ENCODE measurements at places on chromosomes 3 and 15.

DNA sequence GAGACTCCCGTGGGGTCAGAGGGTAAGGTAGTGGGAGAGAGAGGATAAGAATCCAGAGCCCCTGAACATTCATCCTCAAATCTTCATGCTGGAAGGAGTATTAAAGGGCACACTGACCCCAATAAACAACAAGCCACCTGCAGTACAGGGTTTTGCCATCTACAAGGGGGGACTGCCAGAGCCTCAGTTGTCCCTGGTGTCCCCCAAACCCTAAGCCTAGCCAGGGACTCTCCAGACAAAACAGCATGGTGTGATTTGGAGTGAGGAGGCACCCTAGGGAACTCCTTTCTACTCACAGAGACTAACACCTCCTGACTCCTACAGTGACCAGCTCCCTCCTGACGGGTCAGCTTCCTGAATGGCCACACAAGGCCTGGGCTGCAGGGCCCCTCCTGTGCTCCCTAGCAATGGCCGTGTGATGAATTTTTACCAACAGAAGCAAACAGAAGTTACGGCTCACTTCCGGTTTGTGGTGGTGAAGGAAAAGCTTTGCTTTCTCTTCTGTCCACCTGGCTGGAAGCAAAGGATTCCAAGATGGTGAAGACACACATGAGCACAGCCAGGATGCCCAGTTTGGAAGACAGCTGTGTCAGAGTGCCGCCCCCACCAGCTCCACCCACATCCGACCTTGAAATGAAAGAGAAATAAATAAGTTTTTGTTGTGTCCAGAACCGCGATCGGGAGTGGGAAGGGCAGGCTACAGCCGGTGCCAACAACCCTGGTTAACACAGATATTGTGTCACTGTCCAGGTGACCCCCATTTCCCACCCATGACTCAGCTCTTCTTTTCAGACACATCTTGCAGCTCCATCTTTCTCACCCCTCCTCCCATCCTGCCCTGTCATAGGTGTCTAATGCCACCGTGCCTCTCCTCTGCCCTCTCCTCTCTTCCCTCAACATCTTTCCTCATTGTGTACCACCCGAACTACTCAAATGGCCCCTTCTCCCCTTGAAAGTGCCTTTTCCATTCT lies 69.6 kb upstream of the ATP13A3 start:
- no peak for DNase-seq

GRCh38 chr3:184134746-184135148 lies 411 bp upstream of the EIF2B5 start:
- no peak for DNase-seq

DNA sequence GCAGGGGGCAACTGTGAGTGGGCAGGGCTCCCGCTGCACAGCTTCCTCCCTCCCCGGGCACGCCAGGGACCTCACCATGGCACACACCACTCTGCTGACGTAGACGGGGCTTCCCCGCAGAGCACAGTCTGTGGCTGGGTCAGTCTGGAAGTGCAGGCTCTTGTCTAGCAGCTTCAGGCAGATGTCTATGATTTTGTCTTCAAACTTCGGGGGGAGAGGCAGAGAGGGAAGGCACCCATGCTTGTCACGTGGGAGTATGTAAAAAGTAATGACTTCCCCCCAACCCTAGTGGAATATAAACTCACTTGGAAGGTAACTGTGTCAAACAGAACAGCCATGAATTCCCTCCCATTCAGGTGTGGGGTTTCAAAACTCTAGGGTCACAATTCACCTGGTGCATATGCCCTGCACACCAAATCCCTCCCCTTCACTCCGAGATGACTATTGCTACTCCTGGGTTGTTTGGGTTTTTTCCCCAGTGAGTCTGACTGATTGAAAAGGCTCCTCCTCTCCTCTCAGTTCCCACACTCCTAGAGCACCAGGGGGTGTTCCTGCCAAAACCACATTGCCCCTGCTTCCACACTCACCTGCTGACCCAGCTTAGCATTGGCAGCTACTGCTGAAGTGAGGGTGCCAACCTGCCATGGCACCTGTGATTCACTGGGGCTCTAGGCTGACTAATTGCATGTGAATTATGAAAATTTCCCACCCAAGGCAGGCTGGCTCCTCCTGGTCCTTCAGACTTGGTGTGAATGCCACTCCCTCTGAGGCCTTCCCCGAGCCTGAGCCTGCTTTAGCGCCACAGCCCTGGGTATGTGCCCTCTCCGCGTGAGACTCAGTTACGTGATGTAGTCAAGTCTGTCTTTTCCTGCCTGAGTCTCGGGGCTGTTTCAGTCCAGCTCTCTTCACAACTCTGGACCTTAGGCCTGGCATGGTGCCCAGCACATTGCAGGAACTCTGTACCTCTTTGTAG lies 13.0 kb downstream of the TGM5 start:
- no peak for DNase-seq

DNA sequence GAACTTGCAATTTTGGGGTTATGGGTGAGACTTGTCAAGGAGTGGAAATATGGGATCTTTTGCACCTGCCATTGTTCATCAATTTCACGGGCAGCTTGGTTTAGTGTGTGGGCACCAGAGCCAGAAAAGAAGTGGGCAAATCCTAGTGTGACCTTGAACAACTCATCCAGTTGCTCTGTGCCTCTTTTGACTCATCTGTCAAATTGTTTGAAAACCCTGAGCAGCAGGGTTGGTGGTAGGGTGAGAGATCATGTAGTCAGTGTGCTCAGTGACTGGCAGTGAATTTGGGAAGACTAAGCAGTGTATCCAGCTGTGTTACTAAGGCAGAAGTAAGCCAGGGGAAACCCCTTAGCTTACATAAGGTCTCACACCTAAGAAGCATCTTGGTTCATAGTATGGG lies 293.0 kb upstream of the TRIM42 start:
- DNase-seq, result no peak

DNA sequence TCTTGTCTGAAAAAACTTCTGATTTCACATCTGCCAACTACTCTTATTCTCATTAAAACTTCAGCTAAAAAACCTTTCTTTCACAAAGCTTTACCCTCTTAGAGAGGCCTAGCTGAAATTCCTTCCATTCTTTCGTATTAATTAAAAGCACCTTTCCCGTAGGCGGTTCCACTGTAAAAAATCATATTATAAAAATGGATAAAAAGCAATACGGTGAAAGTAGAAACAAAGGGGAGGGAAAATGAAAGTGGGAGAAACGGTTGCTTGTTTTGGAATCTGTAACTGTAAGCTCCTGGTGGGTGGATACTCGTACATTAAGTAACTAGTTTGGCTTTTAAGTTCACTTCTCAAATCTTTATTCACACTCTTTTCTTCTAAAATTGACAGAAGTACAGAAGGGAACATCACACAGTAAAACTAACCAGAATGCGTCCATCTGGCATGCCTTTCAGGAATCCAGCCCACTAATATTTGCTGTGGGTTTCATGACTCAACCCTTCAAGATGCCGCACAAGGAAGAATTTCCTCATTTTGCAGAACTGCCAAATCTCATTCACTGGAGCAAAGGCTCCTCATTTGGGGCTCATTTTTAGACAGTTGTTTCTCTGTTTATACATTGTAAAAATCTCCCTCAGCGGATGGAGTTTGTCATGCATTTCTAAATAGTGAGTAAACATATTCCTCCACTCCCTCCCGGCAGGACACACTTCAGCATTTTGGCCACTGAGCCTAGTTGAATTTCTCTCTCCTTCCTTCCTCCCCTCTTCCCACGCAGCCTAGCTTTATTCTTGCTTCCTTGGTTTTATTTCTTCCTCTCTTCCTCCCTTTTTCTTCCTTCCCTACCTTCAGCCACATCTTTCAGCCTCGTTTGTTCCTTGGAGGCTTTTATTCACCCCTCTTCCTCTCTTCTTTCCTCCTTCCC lies 419.5 kb upstream of the NAALADL2 start:
- DNase-seq, result no peak

DNA sequence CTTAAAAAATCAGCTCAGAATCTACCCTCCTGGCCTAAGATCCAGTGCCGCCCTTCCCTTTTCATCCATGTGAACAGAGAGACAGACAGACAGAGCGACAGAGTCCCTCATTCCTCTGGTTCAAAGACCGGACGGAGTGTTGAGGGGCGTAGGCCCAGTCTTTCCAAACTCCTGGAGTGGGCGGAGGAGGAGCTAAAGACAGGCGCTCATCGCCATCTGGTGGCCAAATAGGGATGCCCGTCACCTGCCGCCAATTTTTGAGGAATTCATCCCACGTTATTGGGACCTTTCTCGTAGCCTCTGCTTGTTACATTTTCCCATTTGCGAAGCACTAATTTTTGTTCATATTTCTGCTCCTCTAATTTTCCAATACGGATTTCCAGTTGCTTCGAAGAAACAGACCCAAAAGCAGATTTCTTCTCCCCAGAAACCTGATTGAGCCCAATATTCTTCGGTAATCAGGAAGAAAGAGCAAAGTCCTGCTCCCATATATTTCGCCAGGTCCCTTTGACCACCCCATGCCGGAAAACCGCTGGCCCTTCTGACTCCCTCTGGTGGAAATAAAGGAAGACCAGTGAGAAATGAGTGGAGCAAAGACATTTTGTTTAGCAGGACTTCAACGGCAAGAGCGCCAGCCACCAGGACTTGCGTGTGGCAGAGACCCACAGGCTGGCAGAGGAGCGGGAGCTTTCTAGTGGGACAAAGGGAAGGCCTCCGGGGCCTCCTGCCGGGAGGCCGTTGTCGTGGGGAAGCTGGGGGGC lies 88.0 kb downstream of the LRRK1 start:
- peak; percentile 46 for DNase-seq

DNA sequence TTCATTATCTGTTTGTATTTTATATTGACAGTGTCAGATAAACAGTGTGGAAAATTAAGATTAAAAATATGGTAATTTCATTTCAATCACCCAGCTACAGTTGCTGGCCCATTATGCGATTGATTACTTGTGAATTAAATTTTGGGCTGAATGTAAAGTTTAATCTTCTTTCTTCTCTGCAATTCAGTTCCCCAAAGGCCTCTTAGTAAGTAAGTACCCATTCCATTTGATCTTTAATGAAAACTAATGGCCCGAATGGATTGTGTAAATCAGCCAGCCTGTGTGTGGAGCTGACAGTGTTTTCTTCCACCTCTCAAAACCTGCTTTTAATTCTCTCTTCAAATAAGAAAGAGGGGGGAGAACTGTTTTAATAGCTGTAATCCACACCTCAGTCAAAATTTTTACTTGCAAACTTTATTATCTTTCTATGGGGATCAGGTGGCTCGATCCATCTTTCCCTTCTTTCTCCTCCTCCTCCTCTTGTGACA lies 307.1 kb downstream of the IL20RB start:
- no peak for DNase-seq

- DNase-seq, result no peak
Observed at GRCh38 chr3:72661115-72661457, 187.2 kb downstream of the SHQ1 start.

DNA sequence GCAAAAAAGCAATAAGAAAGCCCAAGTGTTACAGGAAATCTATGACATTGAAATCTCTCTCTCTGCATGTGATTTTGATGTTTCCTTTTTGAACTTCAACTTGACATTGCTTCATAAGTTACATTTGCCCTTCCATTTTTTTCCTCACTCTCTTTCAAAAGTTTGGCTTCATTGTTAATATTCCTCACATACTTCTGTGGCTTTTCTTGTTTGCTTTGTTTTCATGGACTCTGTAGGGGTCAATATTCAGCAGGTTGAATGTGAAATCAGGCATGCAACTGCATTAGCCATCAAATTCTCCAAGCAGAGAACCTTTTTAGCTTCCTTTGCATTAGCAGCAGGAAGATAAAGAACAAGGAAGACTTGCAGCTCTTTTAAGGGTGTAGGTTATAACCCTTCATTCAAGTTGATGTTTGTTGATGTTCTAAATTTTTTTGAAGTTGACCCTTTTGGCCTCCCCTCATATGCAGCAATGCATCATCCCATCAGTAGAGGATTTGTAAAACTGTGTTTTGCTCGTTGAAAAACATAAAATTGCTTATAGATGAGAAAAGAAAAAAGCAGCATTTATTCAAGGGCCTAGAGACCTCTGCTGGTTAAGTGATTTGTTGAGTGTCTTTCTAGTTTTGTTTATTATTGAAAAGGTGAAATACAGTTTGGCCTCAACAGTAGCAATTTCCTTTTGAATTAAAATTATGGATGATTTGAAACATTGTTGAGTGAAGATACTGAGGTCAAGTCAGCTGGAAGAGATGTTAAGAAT lies 211.4 kb downstream of the IL5RA start:
- no peak for DNase-seq

DNA sequence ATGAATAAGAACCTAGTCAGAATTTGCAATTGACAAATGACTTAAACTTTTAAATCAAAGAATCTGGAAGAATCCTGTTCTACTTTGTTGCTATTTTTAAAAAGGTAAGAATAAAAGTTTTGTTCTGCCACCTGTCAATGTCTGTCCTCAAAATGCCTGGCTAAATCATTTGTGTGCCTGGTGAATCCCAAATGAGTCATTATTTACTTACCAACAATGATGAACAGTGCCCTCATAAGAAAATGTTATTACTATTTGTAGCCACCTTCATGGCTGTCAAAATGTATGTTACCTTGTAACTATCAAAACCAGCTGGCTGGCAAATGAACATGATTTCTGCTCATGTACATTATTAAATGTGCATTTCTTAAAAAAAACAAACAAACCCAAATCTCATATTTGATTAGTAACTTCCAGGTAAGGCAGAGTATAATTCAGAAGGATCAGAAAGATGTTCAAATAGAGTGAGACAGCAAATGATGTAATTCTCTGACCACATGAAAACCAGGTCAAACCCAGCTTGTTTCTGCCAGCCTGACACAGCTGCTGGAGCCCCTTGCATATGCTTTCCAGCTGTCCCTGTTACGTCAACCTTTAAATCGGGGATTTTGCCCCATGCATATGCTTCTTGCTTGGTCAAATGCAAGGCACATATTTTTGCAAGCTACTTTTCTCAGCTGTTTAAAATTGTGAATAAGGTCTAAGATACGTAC lies 137.9 kb downstream of the SSR3 start:
- DNase-seq, result no peak

GRCh38 chr3:134545818-134546217 lies 60.0 kb downstream of the CEP63 start:
- DNase-seq, result no peak

GRCh38 chr3:146077181-146077580 lies 83.8 kb downstream of the PLOD2 start:
- DNase-seq, result no peak

DNA sequence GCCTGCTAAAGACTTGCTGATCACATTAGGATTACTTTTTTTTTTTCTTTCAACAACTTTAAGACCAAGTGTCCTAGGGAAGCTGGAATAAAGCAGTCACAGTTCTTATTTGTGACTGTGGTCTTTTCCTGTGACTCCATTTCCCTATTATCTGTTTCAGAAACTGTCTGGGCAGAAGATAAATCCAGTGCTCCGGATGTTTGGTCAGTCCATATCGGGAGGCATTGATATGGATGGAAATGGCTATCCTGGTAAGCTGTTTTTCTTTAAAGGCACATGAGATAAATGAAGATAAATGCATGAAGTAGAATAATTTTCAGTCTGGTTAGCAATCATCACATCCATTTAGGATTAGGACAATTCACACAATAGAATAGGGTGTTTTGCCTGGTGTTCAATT lies 338.3 kb upstream of the CTDSPL start:
- no peak for DNase-seq

DNA sequence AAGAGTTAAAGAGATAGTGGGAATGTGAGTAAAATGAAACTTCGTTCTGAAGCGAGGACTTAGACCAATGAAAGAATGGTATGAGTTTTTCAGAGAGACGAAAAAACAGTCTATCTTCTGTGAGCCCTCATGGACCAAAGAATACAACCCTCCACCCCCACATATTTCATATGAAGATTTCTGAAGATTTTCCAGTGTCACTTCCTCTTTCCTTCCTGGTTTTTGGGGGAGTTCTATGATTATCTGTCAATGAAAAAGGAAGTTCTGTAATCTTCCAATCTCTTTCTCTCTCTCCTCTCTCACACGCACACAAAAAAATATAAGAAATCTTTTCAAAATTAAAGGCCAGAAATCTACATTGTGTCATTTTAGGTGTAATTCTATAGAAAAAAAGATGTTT lies 27.7 kb downstream of the CMSS1 start:
- no peak for DNase-seq

GRCh38 chr3:179410999-179411398 lies 40.3 kb downstream of the GNB4 start:
- no peak for DNase-seq

All from stimulated activated CD4-positive, alpha-beta T cell treated with anti-CD3 and anti-CD28 coated beads, TNF-alpha, amount 100 ng/mL, for 1 hour (primary cell).